ENCODE measurements at places on chromosomes 13 and 19. TPM values are rescaled to one million over a fixed set of nuclear protein-coding genes. Genes with fewer than 3 reads are reported as not detected.

ZNF66 gene
- total RNA-seq, result 3.5 TPM

SHD gene
- total RNA-seq, result not detected

TOMM40 gene
- total RNA-seq, result 40.2 TPM

CNN2 gene
- 41.1 TPM for total RNA-seq

ZNF580 gene
- 38.2 TPM for total RNA-seq

THSD1 gene
- total RNA-seq, result 4.3 TPM

PGLYRP1 gene
- total RNA-seq, result not detected

SLC8A2 gene
- total RNA-seq, result 39.9 TPM

HCN2 gene
- total RNA-seq, result 0.36 TPM

CGB3 gene
- not detected for total RNA-seq

ACP5 gene
- 23.5 TPM for total RNA-seq

ZFP36 gene
- total RNA-seq, result 207 TPM

WDR87 gene
- not detected for total RNA-seq

CADM4 gene
- total RNA-seq, result 19.9 TPM

ZNF44 gene
- 6.4 TPM for total RNA-seq

FBXO27 gene
- 4.2 TPM for total RNA-seq

MCEMP1 gene
- 0.41 TPM for total RNA-seq

ZNF8 gene
- 8.6 TPM for total RNA-seq

RASGRP4 gene
- total RNA-seq, result 2.5 TPM

URAD gene
- total RNA-seq, result not detected

CD177 gene
- not detected for total RNA-seq

ICAM5 gene
- total RNA-seq, result 0.54 TPM

CACNG7 gene
- total RNA-seq, result not detected

SDHAF1 gene
- 75.3 TPM for total RNA-seq

ZNF471 gene
- 8.1 TPM for total RNA-seq

IQCN gene
- total RNA-seq, result 4.2 TPM

SEMA6B gene
- total RNA-seq, result 5.7 TPM

ZNF714 gene
- 5.8 TPM for total RNA-seq

MED29 gene
- total RNA-seq, result 30.7 TPM

Measured in sigmoid colon (tissue), 7 donors.